ENCODE measurements at places on chromosomes 3 and 15.

- no peaks in the 10 kb centered on the region for H3K36me3 ChIP-seq
- H3K4me3 ChIP-seq, result no peak overlapping the region
- no peak for DNase-seq
- no peaks in the 10 kb centered on the region for H3K27me3 ChIP-seq
- no peak overlapping the region for H3K27ac ChIP-seq
Measured at GRCh38 chr3:111352585-111352984, 189.4 kb upstream of the CD96 start.

GRCh38 chr15:54638666-54639065 is 558.1 kb downstream of the RSL24D1 start:
- no peaks in the 10 kb centered on the region for H3K27me3 ChIP-seq
- no peaks in the 10 kb centered on the region for H3K36me3 ChIP-seq
- no peak overlapping the region for H3K27ac ChIP-seq
- DNase-seq, result no peak
- H3K4me3 ChIP-seq, result no peak overlapping the region

GRCh38 chr3:179079537-179079936 is 7.9 kb upstream of the ZMAT3 start:
- no peak for DNase-seq
- peaks cover 25% of the 10 kb centered on the region for H3K4me1 ChIP-seq
- H3K36me3 ChIP-seq, result no peaks in the 10 kb centered on the region
- H3K4me3 ChIP-seq, result no peak overlapping the region

DNA sequence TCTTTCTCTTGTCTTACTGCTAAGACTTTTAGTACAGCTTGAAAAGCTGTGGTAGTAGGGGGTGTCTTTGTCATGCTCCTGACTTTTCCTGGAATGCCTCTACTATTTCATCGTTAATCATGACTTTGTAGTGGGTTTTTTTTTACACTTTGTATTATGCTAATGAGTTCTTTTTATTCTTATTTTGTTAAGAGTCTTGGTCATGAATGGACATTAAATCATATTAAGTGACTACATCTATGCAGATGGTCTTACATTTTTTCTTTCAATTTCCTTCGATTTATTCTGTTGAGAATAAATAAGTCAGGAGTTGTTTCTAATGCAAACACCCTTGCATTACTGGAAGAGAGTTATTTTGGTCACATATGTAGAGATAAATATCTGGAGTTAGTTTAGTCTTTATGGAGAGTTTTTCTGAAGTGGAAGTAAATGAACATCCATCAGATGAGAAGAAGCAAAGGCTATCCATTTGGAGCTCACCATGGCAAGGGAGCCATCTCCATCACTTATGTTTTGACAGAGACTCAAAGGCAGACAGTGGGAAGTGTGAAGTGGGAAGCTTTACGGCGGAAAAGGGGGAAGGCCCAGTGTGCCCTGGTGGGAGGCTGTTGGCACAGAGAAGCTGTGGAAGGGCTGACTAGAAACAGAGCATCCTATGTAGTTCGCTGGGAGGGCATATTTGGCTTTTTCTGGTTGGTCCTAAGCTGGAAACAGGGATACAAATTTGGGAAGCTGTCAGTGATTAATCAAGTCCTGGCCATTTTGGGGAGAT is 73.1 kb upstream of the PRR23E start:
- no peak for DNase-seq
- no peak overlapping the region for H3K4me3 ChIP-seq
- H3K4me1 ChIP-seq, result no peaks in the 10 kb centered on the region
- H3K27ac ChIP-seq, result no peak overlapping the region

DNA sequence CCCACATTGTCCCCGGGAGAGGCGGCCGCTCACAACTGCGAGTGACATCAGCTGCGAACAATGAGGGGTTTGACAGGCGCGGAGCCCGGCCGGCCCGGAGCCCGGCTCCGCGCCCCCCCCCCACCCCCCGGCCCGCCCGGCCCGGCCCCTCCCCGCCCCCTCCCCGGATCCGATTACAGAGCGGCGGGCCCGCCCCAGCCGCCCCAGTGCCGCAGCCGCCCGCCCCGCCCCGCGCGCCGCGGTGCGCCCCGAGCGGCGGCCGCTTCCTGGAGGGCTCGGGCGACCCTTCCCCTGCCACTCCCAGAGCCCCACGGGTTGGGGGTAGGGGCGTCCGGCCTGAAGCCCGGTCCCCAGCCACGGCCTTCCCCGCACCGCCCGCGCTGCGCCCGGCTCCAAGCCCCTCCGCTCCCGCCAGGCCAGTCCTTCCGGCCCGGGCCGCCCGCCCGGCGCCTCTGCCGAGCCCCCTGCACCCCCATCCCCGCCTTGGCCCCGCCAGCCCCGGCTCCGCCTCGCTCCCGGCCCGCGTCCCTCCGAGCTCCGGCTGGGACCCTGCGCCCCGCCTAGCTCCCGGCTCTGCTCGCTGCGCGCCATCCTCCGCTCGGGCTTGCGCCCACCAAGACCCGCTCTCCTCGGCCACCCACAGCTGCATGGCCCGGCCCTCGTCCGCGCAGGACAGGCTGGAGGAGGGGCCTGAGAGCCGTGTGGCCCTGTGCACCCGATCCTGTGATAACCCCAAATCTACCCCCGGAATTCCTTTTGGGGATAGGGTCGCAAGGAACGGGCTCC is at the start of gene PCBP4:
Gene PCBP4 (minus strand): TSS at position 71 of the 786 bp plus-strand sequence. CDS start 6,214 bp downstream, outside the sequence.
- peaks cover 6% of the 10 kb centered on the region for H3K27me3 ChIP-seq
- H3K4me3 ChIP-seq, result peak within 1 kb of the TSS; percentile 91
- peaks cover 17% of the 10 kb centered on the region for H3K4me1 ChIP-seq
- DNase-seq, result peak; percentile 50
- H3K27ac ChIP-seq, result peak within 1 kb of the TSS; percentile 57

GRCh38 chr15:86155551-86155950 is 75.9 kb downstream of the AGBL1 start:
- no peak for DNase-seq
- H3K27me3 ChIP-seq, result peaks cover 16% of the 10 kb centered on the region
- H3K36me3 ChIP-seq, result peaks cover 1% of the 10 kb centered on the region

DNA sequence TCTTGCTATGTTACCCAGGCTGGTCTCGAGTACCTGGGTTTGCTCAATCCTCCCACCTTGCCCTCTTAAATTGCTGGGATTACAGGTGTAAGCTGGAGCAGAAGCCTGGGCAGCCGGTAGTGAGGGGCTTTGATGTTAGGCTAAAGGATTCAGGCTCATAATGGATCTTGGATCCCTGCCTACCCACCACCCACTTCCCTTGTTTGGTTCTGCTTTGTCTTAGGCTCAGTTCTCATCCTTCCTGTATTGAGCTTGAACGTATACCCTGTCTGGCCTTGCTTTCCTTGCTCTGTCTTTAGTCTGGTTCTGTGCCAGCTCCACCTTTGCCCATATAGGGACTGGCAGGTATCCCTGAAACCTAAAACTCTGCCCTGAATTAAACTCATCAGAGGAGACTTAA is 1.7 kb downstream of the PPCDC start:
- peaks cover 33% of the 10 kb centered on the region for H3K4me1 ChIP-seq
- no peak for DNase-seq
- H3K27ac ChIP-seq, result peak overlapping the region; percentile 87
- no peaks in the 10 kb centered on the region for H3K27me3 ChIP-seq
- peak overlapping the region; percentile 90 for H3K4me3 ChIP-seq

GRCh38 chr15:58224068-58224467 is 85.9 kb downstream of the AQP9 start:
- peaks cover 10% of the 10 kb centered on the region for H3K4me1 ChIP-seq
- peaks cover 4% of the 10 kb centered on the region for H3K27me3 ChIP-seq
- H3K4me3 ChIP-seq, result no peak overlapping the region
- no peak overlapping the region for H3K27ac ChIP-seq
- no peaks in the 10 kb centered on the region for H3K36me3 ChIP-seq

DNA sequence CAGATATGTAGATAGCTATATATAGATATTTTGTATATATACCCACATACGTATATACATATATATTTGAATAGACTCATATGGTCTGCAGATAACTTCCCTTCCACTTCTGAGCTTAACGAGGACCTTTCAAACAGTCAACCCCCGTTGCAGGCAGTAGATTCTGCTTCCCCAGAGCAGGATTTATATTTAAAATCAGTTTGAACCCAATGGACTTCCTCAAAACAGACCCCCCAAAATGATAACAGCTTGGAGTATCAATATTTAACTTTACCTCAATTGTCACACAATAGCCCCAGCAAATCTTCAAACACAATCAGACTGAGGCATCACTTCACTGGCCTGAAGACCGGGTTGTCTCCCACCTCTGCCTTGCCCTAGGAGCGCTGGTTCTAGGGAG is 218.3 kb downstream of the MEIS2 start:
- H3K27ac ChIP-seq, result no peak overlapping the region
- no peak for DNase-seq
- no peak overlapping the region for H3K4me3 ChIP-seq
- peaks cover 32% of the 10 kb centered on the region for H3K4me1 ChIP-seq

DNA sequence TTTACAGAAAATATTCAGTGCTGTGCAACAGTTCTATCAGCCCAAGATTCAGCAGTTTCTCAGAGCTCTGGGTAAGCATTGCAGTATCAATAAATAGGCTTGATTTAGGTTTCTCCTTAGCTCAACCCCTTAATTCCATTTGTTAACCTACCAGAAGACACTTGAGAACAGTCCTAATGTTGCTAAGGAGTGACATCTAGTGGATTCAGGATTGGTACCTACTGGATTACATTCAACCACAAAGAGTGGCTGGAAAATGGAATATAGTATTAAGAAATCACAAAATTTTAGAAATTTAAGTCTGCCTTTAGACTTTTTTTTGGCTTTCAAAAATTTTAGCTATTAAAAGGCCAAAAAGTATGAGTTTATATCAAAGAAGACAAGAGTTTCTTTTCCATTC is 34.7 kb downstream of the POLG start:
- H3K4me1 ChIP-seq, result peaks cover 13% of the 10 kb centered on the region
- H3K4me3 ChIP-seq, result peak overlapping the region; percentile 2
- H3K36me3 ChIP-seq, result peaks cover 10% of the 10 kb centered on the region
- DNase-seq, result no peak
- no peaks in the 10 kb centered on the region for H3K27me3 ChIP-seq

DNA sequence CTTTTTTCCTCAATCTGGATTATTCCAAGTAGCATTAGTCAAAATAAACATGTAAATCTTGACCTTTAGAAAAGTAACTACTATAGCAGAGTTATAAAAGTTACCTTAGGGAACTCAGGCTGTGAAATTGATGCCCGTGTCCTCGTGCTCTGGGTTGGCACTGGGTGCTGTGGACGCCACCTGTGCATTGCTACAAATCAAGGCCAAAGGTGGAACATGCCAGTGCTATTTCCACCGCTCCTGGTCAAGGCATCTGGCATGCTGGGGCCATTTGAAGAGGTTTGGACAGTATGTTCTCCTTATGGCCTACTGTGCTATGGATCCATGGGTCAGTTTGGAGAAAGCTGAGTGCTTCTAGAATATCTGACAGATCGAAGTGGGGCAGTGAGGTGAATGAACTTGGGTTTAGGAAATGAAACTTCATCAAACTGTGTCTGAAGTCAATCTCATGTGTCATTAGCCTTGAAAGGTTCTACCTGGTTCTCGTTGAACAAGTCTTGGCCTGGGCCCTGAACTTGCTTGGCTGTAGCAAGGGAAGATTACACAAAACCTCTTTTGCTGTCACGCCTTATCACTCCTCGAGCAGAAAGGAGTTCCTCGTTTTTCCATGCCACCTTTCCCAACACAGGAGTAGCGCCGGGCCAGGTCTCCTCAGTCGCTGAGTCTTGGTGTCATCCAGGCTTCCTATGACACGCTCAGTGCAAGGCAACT is 397.6 kb upstream of the RGMA start:
- H3K4me1 ChIP-seq, result no peaks in the 10 kb centered on the region
- no peaks in the 10 kb centered on the region for H3K36me3 ChIP-seq
- no peak overlapping the region for H3K4me3 ChIP-seq
- DNase-seq, result no peak

GRCh38 chr3:132456571-132456970 is 39.3 kb downstream of the DNAJC13 start:
- DNase-seq, result no peak
- H3K36me3 ChIP-seq, result peaks cover 2% of the 10 kb centered on the region
- no peaks in the 10 kb centered on the region for H3K27me3 ChIP-seq
- H3K27ac ChIP-seq, result no peak overlapping the region

DNA sequence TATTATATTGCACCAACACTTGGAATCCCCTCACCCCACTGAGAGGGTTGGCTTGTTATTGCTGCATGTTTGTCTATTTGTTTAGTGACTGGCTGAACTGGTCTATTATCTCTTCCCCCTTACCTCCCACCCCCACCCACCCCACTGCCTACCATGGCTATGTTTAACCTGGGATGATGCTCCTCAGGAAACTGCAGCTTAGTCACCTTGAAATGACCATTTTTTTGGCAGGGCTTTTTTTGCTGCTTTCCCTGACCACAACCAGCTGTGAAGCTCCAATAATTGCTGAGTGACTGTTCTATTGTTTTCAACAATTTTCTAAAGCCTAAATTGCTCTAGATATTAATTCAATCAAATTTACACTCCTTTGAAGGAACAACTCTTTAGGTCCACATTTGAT is 137.9 kb upstream of the CADM2 start:
- H3K27ac ChIP-seq, result no peak overlapping the region
- no peak for DNase-seq
- no peak overlapping the region for H3K4me3 ChIP-seq

Measured in activated T-cell treated with anti-CD3 and anti-CD28 coated beads, Interleukin-2, amount 50 U/mL, for 72 hours (primary cell).